GM23338 (cell line): ENCODE measurements at places on chromosomes 3 and 15. TPM values are rescaled to one million over a fixed set of nuclear protein-coding genes. Genes with fewer than 3 reads are reported as not detected.

Gene SLC28A2
- 0.14 and 0.18 TPM in 2 replicates for polyA plus RNA-seq

DNA sequence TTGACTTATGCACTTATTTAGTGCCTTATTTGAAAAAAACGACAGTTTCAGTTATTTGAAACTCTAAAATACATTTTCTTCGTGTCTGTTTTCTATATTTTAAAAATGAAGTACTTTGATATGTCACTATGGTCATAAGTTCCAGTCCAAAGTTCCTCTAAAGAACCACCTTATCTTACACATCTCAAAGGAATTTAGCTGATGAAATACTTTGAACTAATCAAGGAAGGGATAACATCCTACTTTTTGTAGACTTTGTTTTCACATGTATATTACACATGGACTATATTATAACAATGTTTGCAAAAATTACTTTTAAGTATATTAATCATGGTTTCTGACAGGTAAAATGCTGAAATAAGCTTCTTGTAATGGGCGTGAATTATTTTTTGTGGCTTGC lies 265.8 kb upstream of the ZNF717 start:
- DNase-seq = no peak

GRCh38 chr15:41424809-41425208 lies 7.9 kb downstream of the RTF1 start:
- peak; percentile 62 for DNase-seq

GRCh38 chr15:99994849-99995248 lies 261.6 kb upstream of the LYSMD4 start:
- peak; percentile 70 for DNase-seq

- no peak for DNase-seq
Observed at GRCh38 chr15:26126070-26126469, 262.9 kb upstream of the ATP10A start.

GRCh38 chr15:98794211-98794610 lies 145.9 kb downstream of the IGF1R start:
- DNase-seq = no peak

Gene TMEM108
- polyA plus RNA-seq = 13.2 and 15.3 TPM in 2 replicates

Gene LMOD3
- polyA plus RNA-seq = 0.06 TPM in 1 of 2 replicates, not detected in the other

DNA sequence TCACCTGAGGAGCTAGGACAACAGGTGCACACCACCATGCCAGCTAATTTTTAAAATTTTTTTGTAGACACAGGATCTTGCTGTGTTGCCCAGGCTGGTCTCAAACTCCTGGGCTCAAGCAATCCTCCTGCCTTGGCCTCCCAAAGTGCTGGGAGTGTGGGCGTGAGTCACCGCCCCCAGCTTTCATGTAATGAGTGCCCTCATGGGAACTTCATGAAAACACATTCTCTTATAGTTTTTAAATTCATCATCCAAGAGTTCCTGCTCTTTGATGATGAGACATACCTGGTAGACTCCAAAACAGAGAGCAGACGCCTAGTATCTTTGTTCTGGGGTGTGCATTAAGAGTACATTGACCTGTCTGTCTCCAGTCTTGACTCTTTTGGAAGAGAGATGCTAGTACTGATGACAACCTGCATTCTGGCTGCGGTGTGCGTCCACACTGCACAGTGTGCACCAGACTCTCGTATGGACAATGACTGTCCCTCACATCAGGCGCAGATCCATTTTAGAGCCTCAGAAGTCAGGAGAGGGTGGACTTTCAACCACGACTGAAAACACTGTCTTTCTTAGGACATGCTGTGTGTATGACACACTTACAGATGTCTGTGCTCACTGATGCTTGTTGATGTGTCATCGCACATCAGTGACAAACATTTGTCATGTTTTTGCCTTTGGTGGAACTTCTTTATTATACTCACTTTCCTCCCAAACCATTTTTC lies 2.0 kb downstream of the NRROS start:
- no peak for DNase-seq

DNA sequence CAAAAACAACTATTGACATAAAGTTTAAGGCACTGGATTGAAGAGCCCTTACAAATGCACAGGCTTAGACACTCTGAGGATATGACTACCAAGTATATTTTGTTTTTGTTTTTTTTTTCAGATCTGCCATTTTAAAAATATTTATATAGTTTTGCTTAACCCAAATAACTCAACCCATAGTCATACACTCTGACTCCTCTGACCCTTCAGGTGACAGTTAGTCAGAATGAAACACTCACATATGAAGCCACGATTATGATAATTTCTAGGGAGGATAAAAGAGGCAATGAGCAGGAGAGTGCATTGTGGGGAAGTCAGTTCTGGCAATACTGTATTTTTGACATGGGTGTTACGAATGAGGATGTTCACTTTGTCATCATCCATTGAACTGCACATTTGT lies 774.7 kb downstream of the MECOM start:
- DNase-seq = no peak

- DNase-seq = no peak
Observed at GRCh38 chr3:94626573-94626972, 563.7 kb downstream of the NSUN3 start.

- DNase-seq = peak; percentile 60
Observed at GRCh38 chr15:49215768-49216739, 46.0 kb downstream of the GALK2 start.

GRCh38 chr3:188877381-188877780 lies 294.4 kb upstream of the TPRG1 start:
- DNase-seq = no peak

Gene ERICH6
- 0.19 and 0.32 TPM in 2 replicates for polyA plus RNA-seq

GRCh38 chr3:48651771-48652170 lies 10.9 kb downstream of the CELSR3 start:
- no peak for DNase-seq

DNA sequence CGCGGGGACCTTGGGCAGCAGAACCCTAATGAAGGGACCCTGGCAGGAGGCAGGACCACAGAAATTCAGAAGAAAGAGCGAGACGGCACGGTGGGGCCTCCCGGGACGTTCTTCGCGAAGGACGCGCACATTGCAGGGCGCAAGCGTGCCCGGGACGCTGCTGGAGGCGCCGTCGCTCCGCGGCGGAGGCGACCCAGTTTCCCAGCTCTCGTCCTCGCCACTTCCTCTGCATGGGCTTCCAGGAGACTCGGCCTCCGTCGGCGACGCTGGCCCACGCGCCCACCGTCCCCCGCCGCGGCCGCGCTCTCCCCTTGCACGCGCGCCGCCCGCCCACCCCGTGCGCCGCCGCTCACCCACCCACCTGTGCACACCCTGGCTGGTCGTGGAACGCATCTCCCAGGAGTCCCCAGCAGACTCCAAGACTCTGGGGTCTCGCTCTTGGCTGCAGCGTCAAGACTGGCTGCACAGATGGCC lies 31.8 kb upstream of the SMAD3 start:
- DNase-seq = peak; percentile 52

DNA sequence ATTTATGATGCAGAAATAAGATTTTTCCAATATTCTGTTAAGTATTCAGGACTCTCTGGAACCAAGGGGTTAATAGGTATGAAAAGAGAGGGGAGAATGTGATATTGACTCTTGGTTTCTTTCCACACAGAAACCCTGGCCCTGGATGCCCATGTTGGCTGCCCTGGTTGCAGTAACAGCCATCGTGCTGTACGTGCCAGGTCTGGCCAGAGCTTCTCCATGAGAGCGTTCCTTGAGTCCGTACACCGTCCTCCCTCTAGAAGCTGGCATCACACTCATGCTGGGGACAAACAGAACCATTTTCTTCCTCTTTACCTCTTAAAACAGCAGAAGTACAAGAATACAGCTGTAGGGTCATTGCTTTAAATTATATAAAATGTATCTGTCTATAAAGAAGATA lies 81.1 kb upstream of the FLNB start:
- DNase-seq = no peak

DNA sequence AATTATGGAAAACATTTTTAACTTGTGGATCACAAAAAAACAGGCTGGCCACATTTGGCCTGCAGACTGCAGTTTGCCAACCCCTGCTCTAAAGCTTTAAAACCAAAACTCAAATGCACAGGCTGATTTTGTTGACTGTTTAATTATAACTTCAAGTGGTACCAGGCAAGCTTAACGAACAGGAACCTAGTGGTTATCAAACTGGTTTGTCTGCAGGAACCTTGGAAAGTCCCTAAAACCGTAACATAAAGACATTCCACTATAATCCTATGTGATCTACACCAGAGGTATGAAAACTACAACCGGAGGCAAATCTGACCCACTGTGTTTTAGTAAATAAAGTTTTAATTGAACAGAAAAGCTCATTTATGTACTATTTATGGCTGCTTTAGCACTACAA lies 52.4 kb downstream of the TBL1XR1 start:
- no peak for DNase-seq

GRCh38 chr3:76345878-76346277 lies 560.5 kb upstream of the ZNF717 start:
- DNase-seq = peak; percentile 32

DNA sequence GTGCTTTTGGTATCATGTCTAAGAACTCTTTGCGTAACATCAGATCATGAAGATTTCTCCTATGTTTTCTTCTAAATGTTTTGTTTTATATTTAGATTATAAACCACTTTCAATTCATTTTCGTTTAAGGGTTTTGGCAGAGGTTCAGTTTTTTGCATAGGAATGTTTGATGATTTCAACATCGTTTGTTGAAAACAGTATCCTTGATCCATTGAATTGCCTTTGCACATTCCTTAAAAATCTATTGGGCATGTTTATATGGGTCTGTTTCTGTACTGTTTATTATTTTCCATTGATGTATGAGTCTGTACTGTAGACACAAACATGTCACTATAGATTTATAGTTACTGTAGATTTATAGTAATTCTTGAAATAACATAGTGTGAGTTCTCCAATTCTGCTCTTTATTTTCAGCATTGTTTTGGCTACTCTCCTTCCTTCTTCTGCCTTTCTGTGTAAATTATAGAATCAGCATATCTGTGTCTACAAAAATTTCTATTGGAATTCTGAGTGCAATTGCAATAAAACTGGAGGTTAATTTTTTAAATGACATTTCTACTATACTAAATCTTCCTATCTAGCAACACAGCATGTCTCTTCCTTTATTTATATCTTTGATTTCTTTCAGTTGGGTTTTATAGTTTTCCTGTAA lies 374.0 kb downstream of the SV2B start:
- DNase-seq = no peak

Gene MAP1A
- polyA plus RNA-seq = 0.81 and 0.85 TPM in 2 replicates

Gene TAGLN3
- polyA plus RNA-seq = 12.6 and 13.0 TPM in 2 replicates

DNA sequence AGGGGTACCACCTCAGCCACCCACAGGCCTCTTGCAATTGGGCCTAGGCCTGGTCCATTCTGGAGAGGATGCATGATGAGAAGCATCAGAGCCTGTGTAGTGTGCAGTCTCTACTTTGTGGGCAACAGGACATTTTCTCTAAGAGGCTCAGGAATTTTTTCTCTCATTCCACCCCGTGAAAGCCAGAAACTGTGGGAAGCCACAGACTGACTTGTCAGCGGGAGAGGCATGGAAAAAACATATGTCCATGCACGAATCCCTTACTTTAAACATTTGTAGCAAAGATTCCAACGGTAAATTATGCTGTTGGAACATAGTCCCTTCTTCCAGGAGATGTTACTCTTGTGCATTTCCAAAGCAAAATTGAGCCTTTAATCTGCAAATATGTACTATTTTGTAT lies 196.5 kb downstream of the KLHL25 start:
- DNase-seq = no peak

DNA sequence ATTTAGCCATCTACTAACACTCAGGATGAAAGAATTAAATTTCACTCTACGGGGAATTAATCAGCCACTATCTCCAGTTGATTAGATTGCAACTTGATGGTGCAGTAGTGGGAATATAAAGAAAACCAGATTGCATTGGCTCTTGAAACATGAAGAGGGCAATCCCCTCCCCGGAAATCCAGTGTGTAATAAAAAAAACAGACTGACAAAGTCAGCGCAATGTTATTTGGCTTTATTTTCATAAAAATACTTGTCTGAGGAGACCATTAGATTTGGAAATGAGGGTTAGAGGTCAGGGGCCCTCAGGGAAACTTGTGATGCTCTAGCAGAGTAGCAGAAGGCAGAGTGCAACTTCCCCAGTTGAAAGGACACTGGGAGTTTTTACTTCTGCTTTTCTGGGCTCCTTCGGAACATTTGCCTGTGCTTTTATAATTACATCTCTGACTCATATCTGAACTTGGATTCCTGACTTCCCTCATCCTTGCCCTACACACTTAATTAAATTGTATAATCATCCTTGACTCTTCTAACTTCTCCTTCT lies 326.8 kb downstream of the TUSC7 start:
- no peak for DNase-seq
